ENCODE measurements at places on chromosomes 6 and 20.

DNA sequence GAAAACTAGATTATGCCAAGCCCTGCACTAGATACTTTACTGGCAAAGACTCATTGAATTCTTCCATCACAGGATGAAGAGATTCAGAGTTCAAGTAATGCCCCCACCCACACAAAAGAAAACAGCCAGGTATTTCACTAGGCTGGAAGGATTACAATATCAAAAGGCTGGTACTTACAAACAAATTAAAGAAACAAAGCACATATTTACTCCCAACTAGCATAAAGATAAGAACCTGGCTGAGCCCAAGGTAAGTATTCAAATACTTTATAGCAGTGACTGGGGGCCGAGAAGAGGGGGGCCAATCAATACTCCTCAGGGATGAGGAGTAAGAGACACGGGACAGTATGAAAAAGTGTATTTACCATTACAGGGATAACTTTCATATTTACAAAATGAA, 3.7 kb downstream of the ACOT8 start:
- no peak for DNase-seq

DNA sequence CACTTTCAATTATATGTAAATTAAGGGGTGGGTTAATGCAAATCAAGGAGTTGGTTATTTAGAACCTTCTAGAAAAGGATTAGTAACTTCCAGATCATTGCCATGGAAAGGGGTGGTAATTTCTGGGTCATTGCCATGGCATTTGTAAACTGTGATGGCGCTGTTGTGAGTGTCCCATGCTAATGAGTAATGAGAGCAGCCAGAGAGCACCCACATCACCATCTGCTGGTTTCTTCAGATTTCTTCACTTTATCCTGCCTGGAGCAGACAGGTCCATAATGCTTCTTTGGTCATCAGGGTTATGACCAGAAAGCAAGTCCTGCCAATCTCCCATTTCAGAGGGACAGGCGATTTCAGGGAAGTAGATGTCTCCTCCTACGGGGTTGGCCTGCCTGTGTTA, 311.3 kb upstream of the CNR1 start:
- no peak for DNase-seq

DNA sequence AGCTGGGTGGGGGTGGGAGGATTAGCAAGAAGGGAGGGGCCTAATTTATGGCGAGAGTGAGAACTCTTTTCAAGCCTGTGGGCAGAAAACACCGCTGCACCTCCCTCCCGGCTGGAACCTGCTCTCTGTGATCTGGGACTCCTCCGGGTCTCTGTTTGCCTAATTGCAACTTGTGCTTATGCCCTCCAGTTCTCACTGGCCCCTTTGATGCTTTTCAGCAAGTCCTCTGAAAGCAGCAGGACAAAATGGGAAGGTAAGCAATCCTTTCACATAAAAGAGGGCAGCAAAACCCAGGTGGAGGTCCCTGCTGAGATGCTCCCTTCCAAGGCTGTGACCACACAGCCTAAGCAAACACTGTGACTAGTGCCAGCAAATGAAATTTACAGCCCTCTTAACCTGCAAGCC, 523.0 kb upstream of the FLRT3 start:
- no peak for DNase-seq

GRCh38 chr6:140561701-140562100, 1187.3 kb upstream of the CITED2 start:
- DNase-seq: no peak

DNA sequence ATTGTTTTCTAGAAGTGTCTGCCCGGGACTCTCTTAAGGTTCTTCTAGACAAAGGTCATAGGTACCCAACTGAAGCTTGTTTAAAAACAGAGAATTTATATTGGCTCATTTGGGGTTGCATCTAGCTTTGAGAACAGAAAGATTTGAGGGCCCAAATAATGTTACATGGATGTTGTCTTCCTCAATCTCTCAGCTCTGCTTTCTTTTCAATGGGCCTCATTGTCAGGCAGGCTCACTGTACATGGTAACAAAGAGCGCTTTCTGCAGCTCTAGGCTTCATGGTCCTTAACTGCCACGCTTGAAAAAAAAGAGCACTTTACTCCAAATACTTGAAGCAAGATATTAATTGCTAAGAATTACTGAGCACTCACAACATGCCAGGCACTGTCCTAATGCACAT, 22.2 kb downstream of the NHLRC1 start:
- DNase-seq: no peak

- no peak for DNase-seq
Observed at GRCh38 chr6:35810971-35811698, 6.0 kb downstream of the LHFPL5 start.

DNA sequence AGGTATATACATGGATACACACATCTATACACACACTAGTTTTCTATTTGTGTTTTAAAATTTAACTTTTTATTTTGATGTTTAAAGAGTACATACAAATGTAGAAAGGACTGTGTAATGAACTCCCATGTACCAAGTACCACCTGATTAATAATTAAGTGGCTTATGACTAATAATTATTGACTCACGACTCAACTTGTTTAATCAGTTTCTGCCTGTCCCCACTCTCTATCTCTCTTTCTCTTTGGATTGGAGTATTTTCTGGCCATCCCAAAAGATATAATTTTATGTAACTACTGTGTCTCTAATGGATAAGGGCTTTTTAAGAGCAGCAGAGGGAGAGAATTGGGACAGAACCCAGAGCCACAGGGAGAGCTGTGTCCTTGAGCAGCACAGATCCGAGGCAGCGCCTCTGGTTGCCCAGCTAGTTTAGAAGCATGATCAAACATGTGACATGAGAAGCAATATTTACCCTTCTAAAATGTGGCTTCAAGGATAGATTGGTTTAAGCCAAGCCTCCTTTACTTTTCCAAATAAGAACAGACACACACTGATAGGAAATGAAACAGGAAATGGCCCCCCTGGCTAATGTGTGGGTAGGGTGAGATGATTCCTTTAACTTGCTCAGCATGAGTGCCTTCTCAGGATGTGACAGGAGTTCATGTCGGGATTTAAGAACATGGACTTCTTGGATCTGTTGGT, 81.0 kb downstream of the ERMARD start:
- DNase-seq: no peak

- DNase-seq: no peak
Observed at GRCh38 chr6:139486476-139486799, 112.0 kb upstream of the CITED2 start.

DNA sequence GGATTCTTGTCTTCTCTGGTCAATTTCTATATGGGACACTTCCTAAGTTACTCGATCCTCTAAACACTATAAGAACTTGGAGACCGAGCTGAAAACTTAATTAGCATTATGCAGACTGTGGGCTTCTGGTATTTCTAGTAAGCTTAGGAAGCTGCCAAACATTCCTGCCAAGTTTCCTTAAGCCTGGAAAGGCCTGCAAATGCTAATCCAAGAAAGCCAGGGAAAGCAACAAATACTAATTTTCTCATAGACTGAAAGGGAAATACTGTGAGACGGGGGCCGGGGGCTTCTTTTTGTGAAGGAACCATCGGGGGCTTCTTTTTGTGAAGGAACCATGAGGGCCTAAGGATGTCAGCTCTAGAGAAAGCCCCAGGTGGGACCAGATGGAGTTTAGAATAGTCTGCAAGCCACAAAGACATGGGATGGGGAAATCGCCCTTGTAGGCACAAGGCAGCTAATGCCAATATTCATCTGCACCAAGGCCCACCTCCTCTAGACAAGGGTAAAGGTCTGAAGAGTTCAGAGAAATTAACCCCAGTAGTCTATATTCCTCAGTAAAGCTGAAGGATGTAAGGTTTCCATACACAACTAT, 332.4 kb upstream of the PRDM1 start:
- peak; percentile 70 for DNase-seq

GRCh38 chr20:37095108-37095598, 644 bp downstream of the RBL1 start:
- no peak for DNase-seq

- DNase-seq: no peak
Observed at GRCh38 chr6:51550243-51550642, 537.2 kb downstream of the PKHD1 start.

- DNase-seq: no peak
Observed at GRCh38 chr20:41181567-41181966, 44.2 kb downstream of the PLCG1 start.

DNA sequence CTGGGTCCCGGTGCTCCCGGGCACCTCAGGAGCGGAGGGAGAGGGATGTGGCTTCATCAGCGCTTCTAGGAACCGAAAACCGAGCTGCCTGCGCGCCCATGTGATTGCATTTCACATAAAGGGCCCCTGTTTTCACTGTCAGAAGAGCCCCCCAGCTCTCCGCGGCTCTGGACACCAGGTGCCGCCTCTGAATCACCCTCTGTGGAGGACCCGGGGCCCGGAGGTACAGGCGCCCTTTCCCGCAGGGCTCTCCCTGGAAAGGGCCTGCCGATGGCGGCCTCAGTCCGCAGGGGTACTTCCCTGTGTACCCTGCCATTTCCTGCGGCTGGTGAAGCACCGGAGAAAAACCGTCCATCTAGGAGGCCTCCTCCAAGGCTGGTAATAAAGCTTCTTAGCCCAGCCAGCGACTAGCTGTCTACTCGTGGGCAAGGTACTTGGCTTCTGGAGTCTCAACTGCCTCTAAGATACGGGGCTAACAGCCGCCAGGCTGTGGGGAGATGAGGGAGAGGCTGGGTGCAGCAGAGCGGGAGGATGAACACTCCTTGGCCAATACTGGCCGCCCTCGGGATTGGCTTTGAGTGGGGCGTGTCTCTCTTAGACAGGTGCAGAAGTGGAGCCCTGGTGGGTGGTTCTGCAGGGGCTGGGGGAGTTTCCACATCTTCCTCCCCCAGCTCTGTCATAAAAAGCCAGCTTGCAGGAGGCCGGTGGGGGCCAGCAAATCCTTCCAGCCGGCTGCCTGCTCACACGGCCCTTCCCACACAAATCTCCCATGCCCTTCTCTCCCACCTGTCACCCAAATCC, 1.6 kb downstream of the PPP1R16B start:
- DNase-seq: no peak

- DNase-seq: no peak
Observed at GRCh38 chr6:4139272-4139671, 3.9 kb upstream of the ECI2 start.

DNA sequence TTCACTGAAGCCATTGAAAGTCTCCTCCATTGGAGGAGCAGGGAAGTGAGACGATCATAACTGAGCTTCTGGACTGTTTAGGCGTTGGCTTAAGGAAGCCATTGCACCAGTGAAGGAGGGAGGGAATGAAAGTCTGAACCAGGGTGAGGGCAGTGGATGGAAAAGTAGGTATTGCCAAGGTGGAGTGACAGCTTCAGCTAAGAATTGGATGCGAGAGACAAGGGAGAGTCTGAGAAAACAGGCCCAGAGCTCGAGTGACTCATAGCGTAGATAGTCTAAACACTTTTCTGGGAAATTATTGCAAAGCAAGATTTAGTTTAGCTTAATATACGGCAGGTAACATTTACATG, 4.5 kb downstream of the DSP start:
- no peak for DNase-seq

GRCh38 chr6:86459978-86460377, 477.4 kb upstream of the HTR1E start:
- no peak for DNase-seq

DNA sequence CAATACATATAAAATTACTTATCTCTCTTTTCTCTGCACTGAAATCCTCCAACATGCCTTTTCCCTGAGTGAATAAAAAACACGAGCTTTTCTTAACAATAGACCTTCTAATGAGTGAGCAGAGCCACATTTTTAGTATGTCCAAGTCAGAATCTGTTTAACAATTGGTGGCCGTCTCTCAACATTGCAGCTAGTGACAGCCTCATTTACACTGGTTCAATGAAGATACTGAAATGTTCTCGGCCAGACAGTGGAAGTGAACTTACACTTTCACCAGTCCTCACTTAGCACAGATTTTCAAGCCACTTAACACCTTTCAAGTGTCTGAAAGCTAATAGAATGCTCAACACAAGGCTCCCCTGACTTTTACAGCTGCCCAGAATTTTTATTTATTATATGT, 767.1 kb downstream of the KIF16B start:
- no peak for DNase-seq

DNA sequence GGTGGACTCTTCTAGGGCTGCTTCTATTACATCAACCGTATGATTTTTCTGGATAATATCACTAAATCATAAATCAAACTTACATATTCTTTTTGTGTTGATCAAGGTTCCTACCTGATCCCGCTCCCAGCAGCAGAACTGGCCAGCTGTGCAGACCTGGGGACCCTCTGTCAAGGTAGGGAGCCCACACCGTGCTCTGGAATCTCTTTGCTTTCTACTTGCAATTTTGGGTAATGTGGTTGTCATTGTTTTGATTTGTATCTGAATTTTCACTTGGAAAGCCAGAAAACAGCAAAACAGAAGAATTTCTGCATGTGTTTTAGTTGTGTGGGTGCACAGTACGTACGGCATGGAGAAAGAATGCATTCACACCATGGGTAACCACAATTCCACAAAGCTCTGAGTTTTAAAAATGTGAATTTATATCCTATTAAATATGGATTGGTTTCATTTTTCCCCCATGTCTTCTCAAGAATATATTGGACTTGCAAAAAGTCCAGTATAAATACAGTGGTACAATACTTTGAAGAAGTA, 80.1 kb downstream of the ADGRG6 start:
- DNase-seq: no peak

DNA sequence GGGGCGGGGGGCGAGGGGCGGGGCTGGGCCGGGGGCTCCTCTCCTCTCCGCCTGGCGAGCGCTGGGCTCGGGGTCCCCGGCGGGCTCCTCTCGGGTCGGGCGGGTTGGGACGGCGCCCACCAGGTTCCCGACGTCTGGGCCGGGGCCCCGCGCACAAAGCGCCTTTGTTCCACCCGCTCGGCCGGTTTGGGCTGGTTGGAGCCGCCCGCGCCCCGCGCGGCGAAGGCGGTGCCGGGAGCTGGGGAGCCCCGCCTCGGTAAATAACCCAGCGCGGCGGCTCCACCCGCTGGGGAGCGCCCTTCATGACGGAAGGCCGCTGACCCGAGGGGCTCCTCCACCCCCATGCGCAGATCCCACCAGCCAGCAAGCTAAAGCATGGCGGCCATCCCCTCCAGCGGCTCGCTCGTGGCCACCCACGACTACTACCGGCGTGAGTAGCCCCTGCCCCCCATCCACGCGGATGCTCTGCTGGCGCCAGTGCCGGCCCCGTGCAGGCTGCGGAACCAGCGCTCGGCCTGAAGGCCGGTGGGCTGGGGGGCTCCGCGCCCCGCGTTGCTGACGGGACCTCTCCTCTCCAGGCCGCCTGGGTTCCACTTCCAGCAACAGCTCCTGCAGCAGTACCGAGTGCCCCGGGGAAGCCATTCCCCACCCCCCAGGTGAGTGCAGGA, 503 bp downstream of the PPDPF start:
- DNase-seq: peak; percentile 88

DNA sequence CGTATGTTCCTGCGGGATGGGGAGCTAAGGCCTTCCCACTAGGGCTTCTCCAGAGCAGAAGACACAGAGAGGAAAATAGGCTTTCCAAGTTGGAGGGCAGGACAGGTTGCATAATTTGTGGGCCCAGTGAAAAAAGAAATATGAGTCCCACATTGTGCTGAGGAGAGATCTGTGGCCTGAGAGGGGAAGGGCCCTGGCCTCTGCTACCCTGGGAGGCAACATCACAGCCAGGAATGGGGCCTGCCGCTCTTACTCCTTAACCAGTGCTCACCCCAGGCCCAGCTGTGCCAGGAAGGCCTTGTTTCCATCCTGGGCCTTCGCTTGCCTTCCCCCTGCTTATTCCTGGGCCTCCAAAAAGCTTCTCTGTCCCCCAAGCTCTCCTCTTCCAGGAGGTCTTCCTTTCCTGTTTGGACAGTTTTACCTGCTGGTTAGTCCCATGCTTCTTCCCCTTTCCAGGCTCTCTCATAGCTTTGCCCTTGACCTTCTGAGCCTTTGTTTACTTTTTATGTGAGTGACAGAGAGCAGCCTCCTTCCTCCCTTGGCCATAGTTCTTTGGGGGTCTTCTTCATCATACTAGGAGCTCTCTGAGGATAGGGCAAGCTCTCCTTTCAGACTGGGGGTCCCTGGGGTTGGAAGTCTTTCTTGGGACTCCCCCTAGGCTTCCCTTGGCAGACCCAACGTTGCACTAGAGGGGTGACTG, 26.2 kb upstream of the VEGFA start:
- DNase-seq: no peak

All from femur (tissue), 1 donor.